ENCODE measurements at places on chromosomes 5 and 9. TPM values are rescaled to one million over a fixed set of nuclear protein-coding genes. Genes with fewer than 3 reads are reported as not detected.

DNA sequence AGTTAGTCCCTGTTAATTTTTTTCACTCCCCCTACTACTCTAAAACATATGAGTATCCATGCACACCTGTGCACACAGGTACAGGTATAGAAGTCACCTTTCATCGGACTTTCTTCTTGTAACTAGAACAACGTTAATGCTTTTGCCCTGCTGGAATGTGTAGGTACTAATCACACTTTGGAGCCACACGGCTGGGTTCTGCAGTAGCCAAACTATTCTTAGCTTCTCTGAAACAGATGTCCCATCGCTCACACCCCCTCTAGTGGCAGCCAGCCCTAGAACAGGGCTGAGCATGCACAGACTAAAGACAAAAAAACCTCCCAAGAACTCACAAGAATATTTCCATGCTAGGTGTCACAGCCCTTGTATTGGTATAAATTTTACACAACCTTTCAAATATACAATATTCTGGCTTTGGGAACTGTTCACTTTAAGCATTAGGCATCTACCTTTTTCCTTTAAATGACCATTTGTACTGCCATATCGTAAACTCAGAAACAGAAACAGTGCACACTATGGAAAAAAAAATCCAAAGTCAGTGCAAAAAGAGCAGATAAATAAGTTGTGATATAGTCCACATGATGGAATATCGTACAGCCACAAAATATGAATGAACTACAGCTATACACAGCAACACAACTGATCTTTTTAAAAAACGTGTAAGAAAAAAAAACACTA is 64.0 kb downstream of the RETREG1 start:
- peak; percentile 83 for DNase-seq

DNA sequence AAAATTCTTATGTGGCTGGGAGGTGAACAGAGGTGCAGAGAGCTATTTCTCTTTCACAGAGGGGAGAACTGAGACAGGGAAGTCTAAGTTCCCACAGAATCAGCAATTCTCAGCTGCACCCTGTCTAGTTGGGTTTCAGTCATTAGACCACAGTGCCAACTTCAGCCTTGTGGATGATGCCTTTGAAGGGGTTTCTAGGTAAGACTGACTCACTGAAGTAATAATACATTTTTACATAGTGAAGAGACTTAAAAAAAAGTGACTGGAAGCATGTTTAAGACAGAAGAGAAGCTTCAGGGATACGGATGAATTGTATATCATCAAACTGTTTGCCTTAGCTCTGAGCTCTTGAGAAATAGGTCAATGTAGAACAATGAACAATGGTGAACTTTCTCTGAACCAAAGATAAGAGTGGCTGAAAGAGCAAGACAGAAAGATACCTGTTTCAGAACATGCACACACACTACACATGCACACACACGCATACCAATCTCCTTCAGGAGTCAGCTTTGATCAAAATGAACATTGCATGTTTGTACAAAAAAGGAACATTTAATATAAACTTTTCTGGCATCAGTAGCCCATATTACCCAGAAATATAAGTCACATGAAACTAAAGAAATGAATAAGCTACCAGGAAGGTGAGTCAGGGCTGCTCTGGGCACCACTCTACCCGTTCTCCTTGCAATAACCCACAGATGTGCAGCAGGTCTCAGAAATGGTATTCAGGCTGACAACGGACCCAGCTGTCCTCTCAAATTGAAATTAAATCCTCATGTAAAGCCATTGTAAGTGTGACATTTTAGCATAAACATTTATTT is 12.6 kb upstream of the FYB1 start:
- DNase-seq: no peak

GRCh38 chr5:126443374-126443851 is 20.2 kb downstream of the GRAMD2B start:
- DNase-seq: peak; percentile 60

DNA sequence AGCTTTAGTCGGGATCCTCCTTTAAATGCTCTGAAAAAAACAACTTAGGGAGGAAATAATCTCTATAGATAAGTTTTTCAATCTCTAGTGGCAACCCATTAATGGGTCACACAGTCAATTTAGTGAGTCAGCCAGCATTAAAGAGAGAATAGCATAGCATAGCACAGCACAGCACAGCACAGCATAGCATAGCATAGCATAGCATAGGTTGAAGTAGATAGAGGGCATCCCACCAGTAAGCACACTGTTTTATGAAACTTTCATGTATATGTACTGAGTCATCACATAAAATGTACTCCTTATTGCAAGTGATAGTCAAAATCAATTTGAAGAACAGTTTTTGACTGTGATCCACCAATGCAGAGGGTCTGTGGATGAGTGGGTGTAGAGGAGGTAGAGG is 522.9 kb downstream of the CCDC171 start:
- DNase-seq: no peak

GRCh38 chr9:115650768-115651167 is 502.8 kb upstream of the PAPPA start:
- DNase-seq: peak; percentile 95

DNA sequence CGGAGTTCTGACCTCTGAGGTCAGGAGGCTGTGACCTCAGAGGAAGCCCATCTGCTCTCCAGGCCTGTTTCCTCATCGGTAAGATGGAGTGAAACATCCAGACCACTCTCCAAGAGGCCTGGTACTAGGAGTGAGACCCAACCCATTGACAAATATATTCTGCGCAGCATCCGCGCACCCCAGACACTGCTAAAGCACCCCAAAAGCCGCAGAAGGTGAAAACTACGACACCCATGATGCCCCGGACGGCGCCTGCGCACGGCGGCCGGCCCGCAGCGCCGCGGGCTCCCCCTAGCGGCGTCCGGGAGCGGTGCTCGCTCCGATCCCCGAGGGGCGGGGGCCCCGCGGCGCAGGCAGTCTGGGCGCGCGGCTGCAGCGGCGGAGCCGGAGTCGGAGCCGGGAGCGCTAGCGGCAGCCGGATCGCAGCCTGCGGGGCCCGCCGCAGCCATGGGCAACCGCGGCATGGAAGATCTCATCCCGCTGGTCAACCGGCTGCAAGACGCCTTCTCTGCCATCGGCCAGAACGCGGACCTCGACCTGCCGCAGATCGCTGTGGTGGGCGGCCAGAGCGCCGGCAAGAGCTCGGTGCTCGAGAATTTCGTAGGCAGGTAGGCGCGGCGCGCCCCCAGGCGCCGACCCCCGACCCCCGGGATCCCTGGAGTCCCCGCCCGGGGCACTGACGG is at the start of gene DNM1:
Gene DNM1 (plus strand): TSS at position 356 of the 683 bp plus-strand sequence. CDS start 92 bp downstream, at position 448.
- peak; percentile 60 for DNase-seq

DNA sequence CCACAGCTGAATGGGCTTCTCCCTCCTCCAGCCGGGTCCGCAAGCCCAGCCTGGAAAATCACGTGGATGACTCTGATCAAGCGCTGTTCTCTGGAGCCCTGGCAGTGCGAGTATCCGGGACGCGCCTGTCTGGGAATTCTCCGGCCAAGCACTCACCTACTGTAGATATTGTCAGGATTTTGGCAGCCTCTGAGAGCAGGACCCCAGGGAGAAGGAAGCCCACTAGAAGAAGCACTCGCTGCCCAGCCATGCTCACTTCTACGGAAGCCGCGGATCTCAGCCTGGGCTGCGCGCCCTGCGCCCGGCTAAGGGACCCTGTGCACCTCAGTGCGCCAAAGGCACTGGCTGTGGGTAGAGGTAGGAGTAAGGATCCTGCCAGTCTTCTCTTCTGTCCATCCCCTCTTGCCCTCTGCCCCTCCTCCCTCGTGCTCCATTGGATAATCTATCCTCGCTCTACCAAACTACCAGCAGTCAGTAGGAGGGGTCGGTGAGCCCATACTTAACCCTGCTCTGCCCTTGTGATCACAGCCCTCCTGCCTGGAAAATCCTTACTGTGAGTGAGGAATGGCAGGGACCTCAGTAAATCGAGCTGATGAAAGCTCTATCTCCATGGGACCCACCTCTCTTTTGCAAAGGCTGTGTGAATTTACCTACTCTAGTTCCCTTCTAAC is at the start of gene UGT3A2:
Gene UGT3A2 (minus strand): TSS at position 343 of the 671 bp plus-strand sequence. CDS start 93 bp downstream, at position 250.
- peak; percentile 21 for DNase-seq

DNA sequence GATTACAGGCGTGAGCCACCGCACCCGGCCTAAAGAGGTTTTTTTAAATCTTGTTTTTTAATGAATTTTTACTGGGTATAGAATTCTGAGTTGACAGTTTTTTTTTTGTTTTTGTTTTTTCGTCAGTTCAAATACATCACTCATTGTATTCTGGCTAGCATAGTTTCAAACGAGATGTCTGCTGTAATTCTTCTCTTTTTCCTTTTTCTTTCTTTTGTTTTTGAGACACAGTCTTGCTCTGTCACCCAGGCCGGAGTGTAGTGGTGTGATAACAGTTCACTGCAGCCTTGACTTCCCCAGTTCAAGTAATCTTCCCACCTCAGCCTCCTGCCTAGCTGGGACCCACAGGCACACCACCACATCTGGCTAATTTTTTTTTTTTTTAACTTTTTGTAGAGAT is 2.2 kb upstream of the PRRT1B start:
- no peak for DNase-seq

DNA sequence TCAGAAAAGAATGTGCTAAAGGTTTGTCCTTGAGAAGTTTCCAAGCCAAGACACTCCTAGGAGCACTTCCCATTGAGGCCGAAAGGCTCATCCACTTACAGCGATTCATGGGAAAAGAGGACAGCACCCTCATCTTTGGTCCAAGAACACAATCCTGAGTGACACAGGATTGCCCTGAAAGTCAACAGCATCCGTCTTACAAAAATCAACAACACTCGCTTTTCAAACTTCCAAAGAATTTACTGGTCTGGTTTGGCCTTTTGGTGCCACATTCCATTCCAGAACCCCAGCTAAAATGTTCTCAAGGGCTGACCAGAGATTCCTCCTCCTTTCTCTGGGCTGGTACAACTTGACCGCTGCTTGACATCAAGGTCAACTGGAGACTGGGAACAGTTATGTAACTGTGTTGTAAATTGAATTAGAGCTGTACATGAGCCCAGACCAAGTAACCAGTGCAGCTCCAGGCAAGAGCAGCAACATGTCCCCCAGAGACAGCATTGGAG is 415.8 kb upstream of the PIK3R1 start:
- no peak for DNase-seq

MSMP gene
- not detected for polyA plus RNA-seq
